Stimulated activated naive CD8-positive, alpha-beta T cell treated with anti-CD3 and anti-CD28 coated beads, Interleukin-15, Interleukin-2, amounts not matched to agents 100 U/mL and 50 U/mL, for 24 hours (primary cell): ENCODE measurements at places on chromosomes 2 and 18.

DNA sequence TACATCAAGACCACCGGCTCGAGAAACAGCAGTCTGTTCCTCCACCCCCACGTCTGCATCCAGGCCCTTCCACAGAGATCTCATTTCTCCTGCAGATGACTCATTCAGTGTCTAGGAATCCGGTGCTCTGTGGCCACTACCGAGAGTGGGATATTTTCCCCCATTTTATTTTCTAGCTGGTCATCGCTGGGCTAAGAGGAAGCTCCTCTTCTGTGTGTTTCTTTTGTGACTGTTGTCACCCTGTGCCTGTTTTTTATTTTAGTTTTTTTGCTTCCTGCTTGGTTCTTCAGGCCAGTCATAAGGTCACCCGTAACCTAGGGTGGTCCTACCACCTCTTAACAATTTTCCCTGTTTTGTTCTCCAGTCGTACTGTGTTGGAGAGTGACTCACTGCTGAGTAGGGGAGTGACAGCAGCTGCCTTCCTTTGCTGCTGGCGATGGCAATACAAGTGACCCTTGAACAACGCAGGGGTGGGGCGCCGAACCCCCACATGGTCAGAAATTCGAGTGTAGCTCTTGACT is 6.7 kb downstream of the RAMP1 start:
- no peak for DNase-seq

DNA sequence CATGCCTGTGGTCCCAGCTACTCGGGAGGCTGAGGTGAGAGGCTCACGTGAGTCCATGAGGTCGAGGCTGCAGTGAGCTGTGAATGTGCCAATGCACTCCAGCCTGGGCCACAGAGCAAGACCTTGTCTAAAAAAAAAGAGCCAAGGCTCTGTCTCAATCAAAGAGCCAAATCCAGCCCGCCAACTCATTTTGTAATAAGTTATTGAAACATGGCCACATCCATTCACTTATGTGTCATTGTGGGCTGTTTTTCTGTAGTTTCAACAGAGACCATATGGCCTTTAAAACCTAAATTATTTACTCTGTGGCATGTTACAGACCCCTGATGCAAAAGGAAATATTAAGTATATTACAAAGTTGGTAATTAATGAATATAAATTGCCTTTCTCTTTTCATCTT is 60.8 kb downstream of the GPR39 start:
- no peak for DNase-seq

DNA sequence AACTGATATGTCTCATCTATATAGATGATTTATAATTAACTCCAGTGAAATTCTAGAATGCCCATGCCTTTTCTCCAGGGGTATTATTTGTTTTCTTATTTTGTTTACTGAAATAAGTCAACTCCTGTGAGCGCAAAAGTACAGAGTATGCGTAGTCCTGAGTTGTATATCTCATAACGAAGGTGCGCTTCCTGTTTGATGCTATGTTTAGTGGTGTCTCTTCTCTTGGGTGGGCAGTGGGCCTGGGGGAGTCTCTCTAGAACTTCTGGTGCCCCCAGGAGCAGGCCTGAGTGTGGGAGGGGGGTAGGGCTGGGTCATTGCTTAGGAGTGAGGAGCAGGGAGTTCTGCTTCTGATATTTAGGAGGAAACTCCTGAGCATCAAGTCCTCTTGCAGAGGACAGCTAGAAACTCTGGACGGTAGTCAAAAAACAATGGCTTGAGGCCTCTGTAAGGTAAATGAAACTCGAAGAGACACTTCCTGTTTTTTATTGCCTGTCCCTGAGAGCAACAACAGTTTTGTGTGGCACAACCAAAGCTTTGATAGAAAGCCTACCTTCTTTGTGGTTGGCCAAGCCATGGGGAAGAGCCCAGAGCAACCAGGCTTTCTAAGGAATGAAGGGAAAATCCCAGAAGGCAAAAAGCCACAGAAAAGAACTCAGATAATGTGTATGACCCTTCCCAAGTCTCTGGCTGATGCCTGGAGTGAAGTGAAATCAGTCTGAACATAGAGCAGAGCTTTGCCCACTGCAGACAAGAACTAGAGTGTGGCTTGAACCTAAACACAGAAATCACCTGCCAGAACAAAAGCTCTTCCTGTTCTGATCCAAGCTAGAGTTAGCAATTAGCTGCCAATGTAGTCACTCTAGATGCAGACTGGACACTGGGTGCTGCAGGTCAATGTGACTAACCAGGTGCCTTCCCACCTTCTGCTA is 8.5 kb upstream of the SP140L start:
- no peak for DNase-seq

- DNase-seq, result no peak
Observed at GRCh38 chr2:236776695-236777251, 207.1 kb downstream of the ACKR3 start.

DNA sequence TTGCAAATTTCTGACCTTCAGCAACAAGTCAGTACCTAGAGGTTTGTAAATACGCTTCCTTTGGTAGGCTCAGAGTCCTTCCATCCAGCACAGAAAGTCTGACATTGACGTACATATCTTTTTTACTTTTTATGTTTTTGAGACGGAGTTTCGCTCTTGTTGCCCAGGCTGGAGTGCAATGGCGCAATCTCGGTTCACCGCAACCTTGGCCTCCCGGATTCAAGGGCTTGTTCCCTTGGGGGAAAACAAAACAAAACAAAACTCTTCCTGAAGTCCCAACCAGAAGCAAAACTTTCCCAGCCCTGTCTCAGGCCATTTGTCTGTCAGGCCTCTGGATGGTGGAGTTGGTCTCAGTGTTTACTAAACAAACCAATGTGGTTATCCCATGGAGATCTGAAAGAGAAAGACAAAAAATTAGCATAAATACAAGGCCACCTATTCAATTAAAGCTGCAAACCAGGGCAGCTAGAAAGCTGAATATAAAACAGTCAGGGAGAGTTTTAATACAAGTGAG is 29.6 kb upstream of the ATL2 start:
- no peak for DNase-seq

GRCh38 chr2:67485431-67485830 is 88.3 kb downstream of the ETAA1 start:
- no peak for DNase-seq

DNA sequence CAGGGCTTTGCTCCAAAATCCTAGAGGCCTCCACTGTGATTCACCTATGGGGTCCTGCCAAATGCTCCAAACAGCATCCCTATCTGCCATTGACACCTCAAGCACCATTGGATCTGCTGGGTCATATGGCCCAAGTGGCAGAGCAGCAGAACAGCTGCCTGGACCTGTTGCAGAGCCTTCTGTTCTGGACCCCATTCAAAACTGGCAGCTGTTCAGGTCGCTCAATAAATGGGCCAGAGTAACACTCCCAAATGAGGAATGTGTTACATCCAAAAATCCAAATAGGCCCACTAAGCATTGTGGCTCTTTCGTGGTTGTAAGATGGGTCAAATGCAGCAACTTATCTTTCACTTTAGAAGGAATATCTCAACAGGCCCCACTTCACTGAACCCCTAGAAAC is 783.6 kb downstream of the DCDC2C start:
- no peak for DNase-seq

- no peak for DNase-seq
Observed at GRCh38 chr2:43087413-43087812, 139.0 kb downstream of the ZFP36L2 start.
